ENCODE measurements at places on chromosomes 13 and 19.
A peak's percentile ranks its signal among the peaks of the same experiment; 100 is the strongest.

- no peak for DNase-seq
Measured at GRCh38 chr13:45060062-45060461, 60.2 kb upstream of the GTF2F2 start.

DNA sequence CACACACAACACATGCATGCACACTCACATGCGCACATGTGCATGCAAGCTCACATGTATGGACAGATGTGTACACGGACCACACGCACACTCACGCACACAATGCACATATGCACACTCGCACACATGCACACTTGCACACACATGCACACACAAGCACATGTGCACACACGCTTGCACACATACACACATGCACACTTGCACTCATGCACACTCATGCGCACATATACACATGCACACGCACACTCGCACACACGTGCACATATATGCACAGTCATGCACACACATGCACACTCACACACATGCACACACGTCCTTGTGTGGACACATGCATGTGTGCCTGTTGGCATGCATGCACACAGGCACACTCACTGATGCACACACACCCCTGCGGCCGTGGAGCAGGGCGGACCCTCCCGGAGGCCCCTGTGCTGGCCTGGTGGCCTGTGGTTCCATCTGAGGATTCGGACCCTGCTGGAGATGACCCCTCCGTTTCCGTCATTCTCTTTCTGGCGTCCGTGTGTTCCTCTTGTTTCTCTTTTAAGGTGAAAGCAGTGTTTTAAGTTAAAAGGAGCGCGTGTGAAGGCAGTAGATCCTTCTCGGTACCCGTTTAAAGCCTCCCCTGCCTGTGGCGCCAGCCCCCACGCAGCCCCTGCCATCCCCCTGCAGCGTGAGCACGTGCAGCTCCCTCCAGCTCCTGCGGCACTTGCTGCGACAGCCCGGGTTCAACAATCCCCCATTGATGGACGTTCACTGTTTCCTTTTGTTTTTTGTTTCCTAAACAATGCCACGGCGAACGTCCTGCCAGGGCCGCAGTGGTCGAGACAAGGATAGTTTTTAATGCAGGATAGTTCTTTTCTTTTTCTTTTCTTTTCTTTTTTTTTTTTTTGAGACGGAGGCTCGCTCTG is 5.6 kb downstream of the NDUFS7 start:
- no peak for DNase-seq

GRCh38 chr13:39209731-39210531 is 171.7 kb downstream of the NHLRC3 start:
- no peak for DNase-seq

DNA sequence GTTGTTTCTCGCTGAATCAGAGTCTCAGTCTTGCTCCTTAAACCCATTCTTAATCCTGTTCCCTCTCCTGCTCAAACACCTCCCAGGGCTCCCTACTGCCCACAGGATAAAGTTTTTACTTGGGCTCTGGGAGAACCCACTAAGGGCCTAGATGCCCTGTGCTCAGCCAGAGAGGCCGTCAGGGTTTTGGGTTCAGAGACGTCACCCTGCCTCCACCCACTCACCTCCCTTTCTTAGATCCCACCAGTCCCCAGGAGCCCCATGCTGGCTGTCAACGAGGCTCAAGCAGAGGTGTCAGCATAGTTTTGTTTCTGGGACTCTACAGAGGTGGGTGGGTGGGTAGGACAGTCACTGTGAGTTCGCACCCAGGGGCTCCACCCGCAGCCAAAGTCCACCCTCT is 15.5 kb upstream of the CYP4F2 start:
- no peak for DNase-seq

DNA sequence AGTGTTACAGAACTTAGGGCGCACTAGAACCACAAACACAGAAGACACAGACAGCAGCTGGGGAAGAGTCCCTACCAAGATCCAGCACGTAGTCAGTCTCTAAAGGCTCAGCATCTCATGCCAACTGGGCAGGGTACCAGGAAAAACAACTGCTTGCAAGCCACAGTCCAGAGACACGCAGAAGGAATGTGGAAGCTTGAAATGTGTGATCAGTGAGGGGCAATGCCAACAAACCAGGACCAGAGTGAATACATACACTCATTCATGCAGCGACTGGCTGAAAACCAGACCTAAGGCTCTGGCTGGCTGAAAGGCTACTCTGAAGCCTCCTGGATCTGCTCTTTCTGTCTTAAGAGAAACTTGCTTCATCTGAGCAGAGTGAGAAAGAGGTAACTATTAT is 1484.8 kb downstream of the EFNB2 start:
- DNase-seq: no peak

GRCh38 chr19:34838248-34838647 is 65.2 kb upstream of the ZNF599 start:
- DNase-seq: peak; percentile 44

- no peak for DNase-seq
Measured at GRCh38 chr13:112880221-112880641, 88.8 kb upstream of the MCF2L start.

DNA sequence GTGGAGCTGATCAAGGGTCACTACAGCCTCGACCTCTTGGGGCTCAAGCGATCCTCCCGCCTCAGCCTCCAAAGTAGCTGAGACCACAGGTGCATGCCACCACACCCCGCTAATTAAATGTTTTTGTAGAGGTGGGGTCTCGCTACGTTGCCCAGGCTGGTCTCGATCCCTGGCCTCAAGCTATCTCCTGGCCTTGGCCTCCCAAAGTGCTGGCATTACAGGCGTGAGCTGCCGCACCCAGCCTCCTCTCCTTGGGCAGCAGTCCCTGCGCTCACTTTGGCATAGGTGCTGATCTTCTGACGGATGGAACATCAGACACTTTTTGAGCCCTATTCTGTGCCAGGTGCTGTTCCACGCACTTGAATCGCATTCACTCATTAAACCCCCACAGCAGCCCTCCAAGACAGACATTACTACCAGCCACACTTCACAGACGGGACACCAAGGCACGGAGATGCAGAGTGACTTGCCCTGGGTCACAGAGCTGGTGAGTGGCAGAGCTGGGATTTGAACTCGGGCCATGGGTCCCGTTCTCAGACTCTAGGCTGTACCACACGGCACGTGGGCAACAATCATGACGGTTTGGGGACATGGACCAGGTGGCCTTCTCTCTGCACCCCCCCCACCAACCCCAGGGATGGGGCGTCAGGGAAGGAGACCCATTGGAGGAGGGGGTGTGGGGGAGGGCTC is 3.2 kb downstream of the MEIS3 start:
- no peak for DNase-seq

DNA sequence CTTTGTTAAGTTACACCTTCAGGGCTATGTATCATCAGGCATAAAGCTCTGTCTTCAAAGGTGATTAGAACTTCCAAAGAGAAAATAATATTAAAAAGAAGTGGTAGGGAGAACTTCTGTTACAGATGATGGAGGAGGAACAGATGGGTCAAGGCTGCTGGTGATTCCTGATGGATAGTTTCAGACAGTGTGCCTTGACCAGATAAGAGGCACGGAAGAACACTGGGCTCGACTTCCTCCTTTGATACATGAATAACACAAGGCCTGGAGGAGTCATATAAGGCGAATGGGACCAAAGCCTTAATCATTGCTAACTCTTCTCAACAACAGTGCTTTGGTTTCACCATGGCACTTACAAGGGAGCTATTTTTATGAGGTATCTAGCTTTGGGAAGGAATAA is 128.1 kb upstream of the RXFP2 start:
- no peak for DNase-seq

- DNase-seq: no peak
Measured at GRCh38 chr13:30753030-30753616, 17.8 kb downstream of the ALOX5AP start.

DNA sequence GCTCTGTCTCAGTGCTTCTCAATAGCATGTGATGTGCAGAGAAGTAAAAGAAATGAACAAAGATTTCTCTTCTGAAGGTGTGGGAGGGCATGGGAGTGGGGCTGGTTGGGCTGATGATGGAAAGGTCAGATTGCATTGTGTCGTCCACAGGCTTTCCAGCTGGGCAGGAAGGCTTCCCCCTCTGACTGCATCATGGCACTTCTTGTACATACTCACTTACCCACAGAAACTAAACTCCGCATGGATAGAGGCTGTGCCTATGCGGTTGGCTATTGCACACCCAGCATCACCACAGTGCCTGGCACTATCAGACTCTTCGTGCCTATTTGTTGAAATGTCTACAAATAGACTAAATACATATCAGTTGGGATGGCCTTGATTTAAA is 24.4 kb upstream of the TNFSF11 start:
- no peak for DNase-seq
